ENCODE measurements at places on chromosomes 5 and 9.

GRCh38 chr9:133564451-133565116 is 30.1 kb downstream of the ADAMTSL2 start:
- DNase-seq = no peak

GRCh38 chr9:26131886-26132285 is 453.6 kb upstream of the TUSC1 start:
- no peak for DNase-seq

DNA sequence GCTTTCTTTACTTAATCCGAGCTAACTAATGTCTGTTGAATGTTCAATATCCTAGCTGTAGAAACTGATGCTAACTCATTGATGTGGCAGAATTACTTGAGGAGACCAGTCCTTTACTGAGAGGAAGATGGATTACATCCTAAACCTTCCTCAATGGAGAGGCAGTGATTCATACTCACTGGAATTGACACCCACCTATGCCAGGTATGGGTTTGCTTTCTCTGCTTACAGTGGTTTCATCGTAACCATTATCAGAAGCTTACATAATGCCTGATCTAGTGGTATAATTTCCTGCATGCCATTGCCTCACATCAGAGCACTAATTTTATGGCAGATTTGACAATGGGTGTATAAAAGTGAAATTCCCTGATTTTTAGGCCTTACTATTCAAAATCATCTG is 384.7 kb downstream of the ANXA1 start:
- no peak for DNase-seq

DNA sequence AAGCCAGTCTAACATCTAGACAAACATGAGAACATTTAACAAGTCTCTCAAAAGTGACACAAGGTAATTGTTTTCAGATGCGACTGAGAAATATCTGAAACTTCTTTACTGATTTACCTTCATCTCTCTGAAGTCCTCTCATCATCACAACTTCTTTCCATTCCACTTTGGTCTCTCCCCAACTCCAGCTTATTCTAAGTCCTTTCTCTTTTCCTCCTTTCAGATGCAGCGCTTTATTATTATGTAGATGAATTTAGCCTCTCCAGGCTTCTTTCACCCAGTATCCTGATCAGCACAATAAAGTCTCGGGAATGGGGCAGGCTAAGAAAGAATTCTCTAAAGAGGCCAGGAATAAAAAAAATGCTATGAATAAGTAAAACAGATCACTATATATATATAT is 128.0 kb downstream of the KCTD16 start:
- no peak for DNase-seq

DNA sequence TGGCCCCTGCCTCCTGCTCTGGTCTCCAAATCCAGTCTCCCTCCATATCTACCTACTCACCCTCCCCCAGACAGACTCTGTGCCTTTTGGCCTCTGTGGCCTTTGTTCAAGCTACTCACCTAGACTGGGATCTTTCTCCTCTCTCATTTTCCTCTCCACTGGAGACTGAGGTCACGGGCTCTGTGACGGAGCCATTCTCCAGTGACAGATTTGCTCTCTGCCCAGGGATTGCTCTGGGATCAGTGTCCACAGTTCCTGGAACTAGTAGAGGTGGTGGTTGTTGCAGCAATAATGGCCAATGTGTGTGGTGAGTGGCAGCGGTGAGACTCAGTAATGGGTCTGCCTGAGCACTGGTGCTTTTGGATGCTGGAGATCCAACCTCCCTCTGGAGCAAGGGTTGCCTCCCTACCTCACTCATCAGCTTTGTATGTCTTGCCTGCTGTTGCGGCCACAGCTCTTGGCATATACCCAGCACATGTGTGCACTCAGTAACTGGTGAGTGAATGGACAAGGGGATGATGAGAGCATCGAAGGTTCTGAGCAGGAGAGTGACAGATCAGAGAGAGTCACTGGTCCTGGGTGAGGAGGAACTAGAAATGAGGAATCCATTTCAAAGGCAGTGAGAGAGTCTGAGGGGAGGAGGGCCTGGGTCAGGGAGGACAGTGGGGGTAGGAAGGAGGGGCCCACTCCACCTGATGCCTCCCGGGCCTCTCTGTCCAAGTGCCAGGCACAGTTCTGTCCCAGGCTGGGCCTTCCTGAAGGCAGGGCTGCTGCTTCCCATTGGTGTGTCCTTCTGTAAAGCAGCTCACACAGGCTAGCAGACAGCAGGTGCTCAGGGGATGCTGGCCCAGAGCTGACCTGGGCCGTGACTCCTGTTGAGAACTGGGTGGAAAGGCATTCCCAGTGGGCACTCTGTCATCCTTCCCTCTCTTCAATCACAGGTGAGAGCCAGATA is 96.5 kb upstream of the PITX1 start:
- DNase-seq = no peak

- no peak for DNase-seq
Observed at GRCh38 chr5:9182899-9183695, 362.8 kb downstream of the SEMA5A start.

GRCh38 chr9:121944711-121945191 is 148.4 kb downstream of the TTLL11 start:
- no peak for DNase-seq

GRCh38 chr9:116658265-116658664 is 28.8 kb upstream of the TRIM32 start:
- no peak for DNase-seq

GRCh38 chr5:158056130-158056825 is 197.3 kb upstream of the CLINT1 start:
- DNase-seq = no peak

- no peak for DNase-seq
Observed at GRCh38 chr5:15500325-15501001, 483 bp downstream of the FBXL7 start.

- DNase-seq = no peak
Observed at GRCh38 chr5:107474716-107475489, 195.8 kb downstream of the EFNA5 start.

GRCh38 chr9:91246846-91247245 is 114.9 kb downstream of the AUH start:
- DNase-seq = no peak

GRCh38 chr5:172687940-172688339 is 46.9 kb downstream of the NEURL1B start:
- no peak for DNase-seq

DNA sequence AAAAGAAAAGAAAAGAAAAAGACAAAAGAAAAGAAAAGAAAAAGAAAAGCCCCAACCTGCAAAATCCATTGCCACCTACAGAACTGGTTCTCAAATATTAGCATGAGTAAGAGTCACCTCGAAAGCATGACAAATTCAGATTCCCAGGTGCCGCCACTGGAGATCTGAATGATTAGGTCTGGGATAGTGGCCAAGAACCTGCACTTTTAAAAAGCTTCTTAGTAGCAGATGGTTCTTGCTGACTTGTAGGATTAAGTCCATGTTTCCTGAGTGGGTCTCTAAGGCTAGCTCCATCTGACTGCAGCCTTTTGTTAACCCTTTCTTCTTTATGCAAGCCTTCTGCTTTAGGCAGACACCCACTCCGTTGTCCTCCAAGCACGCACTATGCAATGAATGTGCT is 178.5 kb upstream of the CDH18 start:
- DNase-seq = no peak

DNA sequence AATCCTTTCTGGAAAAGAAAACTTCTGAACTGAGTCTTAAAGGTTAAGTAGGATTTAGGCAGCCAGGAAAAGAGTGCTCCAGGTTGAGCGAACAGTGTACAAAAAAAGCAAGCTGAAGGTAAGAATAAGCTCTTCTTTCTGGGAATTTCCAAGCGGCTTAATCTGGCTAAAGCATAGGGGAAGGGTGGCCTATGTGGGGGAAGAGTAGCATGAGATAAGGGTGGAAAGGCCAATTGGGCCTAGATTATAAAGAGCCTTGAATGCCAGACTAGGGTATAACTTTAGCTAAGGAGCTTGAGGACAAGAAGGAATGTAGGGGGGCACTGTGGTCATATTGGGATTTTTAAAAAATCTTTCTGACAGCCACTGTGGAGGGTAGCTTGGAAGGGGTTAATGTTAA is 37.3 kb upstream of the NR5A1 start:
- no peak for DNase-seq

DNA sequence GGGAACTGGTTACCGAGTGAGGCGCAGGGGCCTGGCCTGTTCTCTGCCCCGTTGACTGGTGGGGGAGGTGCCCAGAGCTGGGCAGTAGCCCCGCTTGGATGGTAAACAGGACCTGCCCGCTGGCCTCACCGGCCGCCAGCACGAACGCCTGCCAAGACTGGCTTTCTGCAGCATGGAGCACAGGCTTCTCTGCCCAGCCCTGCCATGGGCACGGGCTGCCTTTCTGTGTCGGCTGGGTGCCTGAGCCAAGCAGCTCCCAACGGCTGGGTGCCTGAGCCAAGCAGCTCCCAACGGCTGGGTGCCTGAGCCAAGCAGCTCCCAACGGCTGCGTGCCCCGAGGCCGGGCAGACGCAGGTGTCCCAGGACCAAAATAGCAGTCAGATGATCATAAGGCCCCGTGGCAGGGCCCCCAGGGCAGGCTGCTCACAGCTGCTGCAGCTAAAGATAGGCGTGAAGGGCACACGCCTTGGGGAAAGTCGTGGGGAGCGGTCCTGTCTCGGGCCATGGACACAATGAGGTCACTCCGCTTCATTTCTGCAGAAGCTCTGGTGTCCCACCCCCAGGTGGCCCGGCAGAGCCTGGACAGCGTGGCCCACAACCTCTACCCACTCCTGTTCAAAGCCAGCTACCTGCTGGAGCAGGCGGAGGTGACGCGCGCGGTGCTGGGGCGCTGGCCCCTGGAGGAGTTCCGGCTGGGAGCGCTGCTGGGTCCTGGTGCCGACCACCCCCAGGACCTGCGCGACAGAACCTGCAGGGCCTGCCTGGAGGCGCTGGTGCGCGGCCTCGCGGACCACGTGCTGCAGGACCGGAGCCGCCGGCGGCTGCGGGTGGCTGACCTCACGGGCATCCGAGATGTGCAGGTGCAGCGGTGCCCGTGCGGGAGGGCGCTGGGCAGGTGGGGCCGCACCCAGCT is at the start of gene LRRC14B:
Gene LRRC14B, plus strand, starts transcription at position 460 of the 913 bp plus-strand sequence. Its CDS starts 44 bp downstream, at position 504.
- DNase-seq = no peak

DNA sequence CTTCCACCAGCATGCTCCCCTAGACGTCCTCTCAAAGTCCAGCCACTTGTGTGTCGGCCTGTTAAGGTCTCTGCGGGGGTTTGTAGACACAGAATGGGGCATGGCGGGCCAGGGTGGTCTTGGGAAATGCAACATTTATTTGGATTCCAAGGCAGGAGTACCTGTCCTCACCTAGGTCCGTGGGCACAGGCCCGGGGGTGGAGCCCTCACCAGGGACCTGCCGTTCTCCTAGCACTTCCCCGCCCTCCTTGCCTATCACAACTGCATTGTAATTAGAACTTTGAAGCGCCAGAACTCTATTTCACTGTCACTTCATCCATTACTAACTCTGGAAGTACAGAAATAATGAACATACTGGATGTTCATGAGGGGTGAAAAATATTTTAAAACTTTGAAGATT is 268.3 kb upstream of the ACTBL2 start:
- DNase-seq = no peak

DNA sequence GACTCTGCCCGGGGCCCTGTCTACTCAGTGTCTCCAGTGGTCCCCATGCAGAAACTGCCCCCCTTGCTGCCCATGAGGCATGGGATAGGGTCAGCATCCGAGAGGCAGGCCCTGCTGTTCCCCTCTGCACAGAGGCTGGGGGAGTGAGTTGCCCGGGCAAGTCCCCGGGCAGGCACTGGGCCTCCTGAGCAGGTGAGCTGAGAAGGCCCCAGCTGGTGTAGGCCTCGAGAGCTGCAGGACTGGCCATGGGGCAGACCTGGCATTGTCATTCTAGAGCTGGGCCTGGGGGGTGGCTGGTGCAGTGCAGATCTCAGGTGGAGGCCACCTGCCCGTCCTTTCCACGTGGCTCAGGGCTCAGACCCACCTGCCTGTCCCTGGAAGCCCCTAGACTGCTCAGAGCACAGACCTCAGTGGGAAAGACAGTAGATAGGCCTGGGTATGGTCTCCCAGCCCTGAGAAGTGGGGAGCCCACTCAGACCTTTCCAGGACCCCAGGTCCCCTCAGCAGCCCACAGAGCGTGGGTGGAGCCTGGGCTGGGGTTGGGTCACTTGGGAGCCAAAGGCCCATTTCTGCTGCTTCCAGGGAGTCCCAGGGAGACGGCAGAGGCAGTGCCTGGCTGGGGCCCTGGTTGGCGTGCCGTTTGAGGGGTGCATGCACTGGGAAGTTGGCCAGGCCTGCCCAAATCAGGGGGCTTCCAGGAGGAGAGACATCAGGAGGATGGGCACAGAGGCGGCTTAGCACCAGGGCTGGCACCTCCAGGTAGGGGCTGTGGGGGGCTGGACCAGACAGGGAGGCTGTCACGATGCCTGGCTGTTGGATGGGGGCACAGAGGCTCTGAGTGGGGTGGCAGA is 4.8 kb upstream of the NOTCH1 start:
- no peak for DNase-seq

GRCh38 chr5:32096891-32097595 is 77.1 kb downstream of the GOLPH3 start:
- no peak for DNase-seq

DNA sequence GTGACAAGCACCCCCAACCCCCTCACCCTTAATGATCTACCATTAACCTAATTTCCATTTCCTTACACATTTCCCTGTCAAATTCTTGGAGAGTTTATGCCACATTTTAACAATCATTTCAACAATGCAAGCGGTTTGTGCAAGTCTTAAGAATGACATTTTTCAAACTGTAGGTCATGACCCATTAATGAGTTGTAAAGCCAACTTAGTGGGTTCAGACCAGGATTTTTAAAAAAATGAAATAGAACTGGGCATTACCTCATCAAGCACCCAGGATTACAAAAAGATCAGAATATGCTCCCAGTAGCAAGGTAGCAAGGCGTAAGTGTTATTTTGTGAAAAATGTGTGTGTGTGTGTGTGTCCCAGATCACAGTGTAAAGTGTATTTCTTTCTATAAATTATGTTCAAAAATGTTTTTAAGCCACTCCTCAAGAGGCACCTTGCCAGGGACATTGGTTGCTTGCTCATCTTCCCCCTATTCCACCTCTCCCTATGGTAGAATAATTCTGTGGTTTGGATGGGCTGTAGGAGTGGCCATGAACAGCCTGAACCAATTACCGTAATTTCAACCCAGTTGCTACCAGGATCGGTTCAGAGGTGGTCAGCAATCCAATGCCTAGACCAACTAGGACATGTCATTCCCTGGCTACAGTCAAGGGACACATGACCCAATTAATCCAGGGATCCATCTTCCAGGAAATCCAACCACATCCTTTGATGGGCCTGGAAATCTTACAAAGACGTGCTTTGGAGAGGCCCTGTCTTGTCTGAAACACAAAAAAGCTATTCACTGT is 14.4 kb upstream of the TGFBR1 start:
- no peak for DNase-seq

DNA sequence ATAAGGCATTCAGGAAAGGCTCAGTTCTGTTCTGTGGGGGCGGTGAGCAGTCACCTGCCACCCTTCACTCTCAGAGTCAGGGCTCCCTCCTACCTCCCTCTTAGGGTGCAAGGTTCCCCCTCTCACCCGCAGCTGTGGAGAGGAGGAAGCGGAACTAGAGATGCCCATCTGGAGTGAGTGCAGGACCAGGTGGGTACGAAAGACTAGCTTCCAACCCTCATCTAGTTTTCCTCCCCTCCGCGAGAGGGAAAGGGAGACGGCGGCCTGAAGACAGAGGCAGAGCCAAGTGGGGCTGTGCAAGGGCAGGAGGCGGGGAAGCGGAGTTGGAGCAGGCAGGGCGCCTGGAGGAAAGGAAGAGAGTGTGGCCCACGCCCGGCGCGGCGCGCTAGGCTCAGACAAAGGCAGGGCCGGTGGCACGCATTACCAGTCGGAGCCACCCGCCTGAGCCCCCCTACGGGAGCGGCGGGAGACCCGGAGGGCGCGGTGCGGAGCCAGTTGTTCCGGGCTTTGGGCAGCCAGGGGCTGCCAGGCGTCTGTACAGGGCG is 7.3 kb downstream of the PRR7 start:
- no peak for DNase-seq

- no peak for DNase-seq
Observed at GRCh38 chr5:73435759-73436534, 12.6 kb downstream of the FOXD1 start.
